ENCODE measurements at places on chromosomes 3 and 15. TPM values are rescaled to one million over a fixed set of nuclear protein-coding genes. Genes with fewer than 3 reads are reported as not detected.

SMCO1 gene
- total RNA-seq, result not detected

EIF4E3 gene
- 56.5 TPM for total RNA-seq

CPA3 gene
- total RNA-seq, result not detected

LMAN1L gene
- total RNA-seq, result not detected

C3orf49 gene
- total RNA-seq, result not detected

LYZL4 gene
- not detected for total RNA-seq

C3orf52 gene
- 2.6 TPM for total RNA-seq

ANKRD63 gene
- not detected for total RNA-seq

VEPH1 gene
- not detected for total RNA-seq

ATP2C1 gene
- 65.7 TPM for total RNA-seq

EPHA6 gene
- not detected for total RNA-seq

SST gene
- not detected for total RNA-seq

ARGFX gene
- total RNA-seq, result not detected

CD96 gene
- 290 TPM for total RNA-seq

CPNE9 gene
- total RNA-seq, result not detected

SSUH2 gene
- 0.09 TPM for total RNA-seq

MUC13 gene
- not detected for total RNA-seq

THUMPD3 gene
- total RNA-seq, result 46.1 TPM

SLCO2A1 gene
- total RNA-seq, result not detected

B3GNT5 gene
- total RNA-seq, result 0.26 TPM

SPESP1 gene
- 0.66 TPM for total RNA-seq

SFMBT1 gene
- total RNA-seq, result 25.9 TPM

TMEM207 gene
- total RNA-seq, result not detected

MGLL gene
- total RNA-seq, result 3.4 TPM

GOLGA6B gene
- not detected for total RNA-seq

SERP1 gene
- 95.9 TPM for total RNA-seq

NTRK3 gene
- total RNA-seq, result not detected

ACSBG1 gene
- total RNA-seq, result not detected

NR1I2 gene
- 0.26 TPM for total RNA-seq

XCR1 gene
- total RNA-seq, result not detected

VPS8 gene
- 43.2 TPM for total RNA-seq

TGM4 gene
- total RNA-seq, result not detected

HESX1 gene
- total RNA-seq, result 0.42 TPM

RTF1 gene
- total RNA-seq, result 36.3 TPM

NSUN3 gene
- total RNA-seq, result 15.0 TPM

INKA1 gene
- total RNA-seq, result 0.73 TPM

CDCP1 gene
- 5.3 TPM for total RNA-seq

Measured in activated CD8-positive, alpha-beta memory T cell treated with anti-CD3 and anti-CD28 coated beads, Interleukin-2, amount 10 ng/mL, durations not matched to agents 7 days and 5 days (primary cell).